ENCODE measurements at places on chromosomes 1 and 21. TPM values are rescaled to one million over a fixed set of nuclear protein-coding genes. Genes with fewer than 3 reads are reported as not detected.

Gene CRB1
- total RNA-seq, result not detected

Gene TAS1R3
- not detected for total RNA-seq

Gene ELF3
- total RNA-seq, result 13.0 TPM

Gene TMEM222
- total RNA-seq, result 22.6 TPM

Gene IGSF9
- total RNA-seq, result 27.6 TPM

Gene RBBP5
- total RNA-seq, result 26.5 TPM

Gene SLAMF9
- total RNA-seq, result not detected

Gene GPX7
- 19.8 TPM for total RNA-seq

Gene GJA9
- total RNA-seq, result not detected

Gene GLIS1
- total RNA-seq, result 0.04 TPM

GRCh38 chr1:114093624-114094362, 59.9 kb downstream of the SYT6 start:
- no peaks in the 10 kb centered on the region for H3K27me3 ChIP-seq
- peaks cover 47% of the 10 kb centered on the region for H3K36me3 ChIP-seq
- H3K27ac ChIP-seq, result no peak overlapping the region
- DNase-seq, result no peak

DNA sequence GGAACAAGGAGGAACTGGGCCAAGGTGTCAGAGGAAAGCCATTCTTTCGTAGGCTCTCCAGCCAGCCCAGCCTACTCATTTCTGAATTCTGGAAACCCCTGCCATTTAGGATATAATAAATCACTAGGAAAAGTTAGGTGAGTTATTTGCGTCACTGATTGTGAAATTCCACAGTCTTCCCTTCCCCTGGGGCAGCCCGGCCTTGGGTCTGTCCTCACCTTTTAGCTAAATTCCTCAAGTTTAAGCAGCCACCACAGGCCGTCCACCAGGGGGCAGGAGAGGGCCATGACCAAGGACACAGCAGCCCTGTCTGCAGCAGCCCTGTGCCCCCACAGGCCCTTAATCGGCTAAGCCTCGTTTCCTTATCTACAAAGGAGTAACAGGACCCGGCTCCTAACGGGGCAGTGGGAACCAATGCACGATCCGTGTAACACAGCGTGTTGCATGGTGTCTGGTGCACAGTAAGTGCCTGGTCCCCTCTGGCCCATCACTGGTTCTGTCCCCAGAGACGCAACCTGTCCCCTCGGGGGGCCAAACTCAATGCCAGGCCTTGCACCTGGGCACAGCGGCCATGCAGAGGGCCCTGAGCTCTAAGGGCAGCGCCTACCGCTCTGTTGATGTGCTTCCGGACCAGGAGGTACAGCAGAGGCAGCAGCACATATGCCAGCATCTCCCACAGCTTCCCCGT, 18.1 kb downstream of the GPR157 start:
- peak; percentile 96 for DNase-seq
- H3K27ac ChIP-seq, result no peak overlapping the region
- no peak overlapping the region for H3K4me3 ChIP-seq
- H3K27me3 ChIP-seq, result no peaks in the 10 kb centered on the region
- H3K36me3 ChIP-seq, result no peaks in the 10 kb centered on the region

GRCh38 chr1:157218671-157219070, 80.5 kb upstream of the ETV3 start:
- H3K27ac ChIP-seq, result no peak overlapping the region
- no peaks in the 10 kb centered on the region for H3K4me1 ChIP-seq
- no peak for DNase-seq

DNA sequence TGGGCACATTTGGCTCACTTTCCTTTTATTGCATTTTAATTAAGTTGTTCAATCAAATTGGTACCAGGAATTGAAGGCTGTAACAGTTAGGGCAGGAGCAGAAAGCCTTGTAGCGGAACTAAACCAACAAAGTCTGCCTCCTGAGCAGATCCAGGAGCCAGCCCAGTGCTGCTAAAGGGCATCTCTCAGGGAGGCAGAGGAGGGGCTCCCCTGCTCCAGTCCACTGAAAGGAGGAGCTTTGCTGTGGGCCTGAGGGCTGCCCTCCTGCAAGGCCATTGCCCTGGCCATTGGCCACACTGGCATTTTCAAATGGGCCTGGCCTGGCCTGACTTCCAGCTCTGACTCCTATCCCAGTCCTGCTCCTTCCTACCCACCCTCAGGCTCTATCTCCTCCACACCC, 3.7 kb upstream of the TRABD2B start:
- H3K4me1 ChIP-seq, result peaks cover 31% of the 10 kb centered on the region
- no peak overlapping the region for H3K4me3 ChIP-seq
- H3K36me3 ChIP-seq, result no peaks in the 10 kb centered on the region
- H3K27ac ChIP-seq, result no peak overlapping the region
- peaks cover 26% of the 10 kb centered on the region for H3K27me3 ChIP-seq
- no peak for DNase-seq

GRCh38 chr1:204074274-204075138, 1.6 kb downstream of the SOX13 start:
- H3K27ac ChIP-seq, result no peak overlapping the region
- H3K27me3 ChIP-seq, result peaks cover 10% of the 10 kb centered on the region
- peaks cover 43% of the 10 kb centered on the region for H3K4me1 ChIP-seq
- DNase-seq, result peak; percentile 66
- peak overlapping the region; percentile 97 for H3K4me3 ChIP-seq
- H3K36me3 ChIP-seq, result no peaks in the 10 kb centered on the region

GRCh38 chr1:246275036-246275435, 232.0 kb downstream of the SMYD3 start:
- no peaks in the 10 kb centered on the region for H3K36me3 ChIP-seq
- no peaks in the 10 kb centered on the region for H3K4me1 ChIP-seq
- no peak overlapping the region for H3K4me3 ChIP-seq
- no peak overlapping the region for H3K27ac ChIP-seq
- H3K27me3 ChIP-seq, result no peaks in the 10 kb centered on the region
- DNase-seq, result no peak

DNA sequence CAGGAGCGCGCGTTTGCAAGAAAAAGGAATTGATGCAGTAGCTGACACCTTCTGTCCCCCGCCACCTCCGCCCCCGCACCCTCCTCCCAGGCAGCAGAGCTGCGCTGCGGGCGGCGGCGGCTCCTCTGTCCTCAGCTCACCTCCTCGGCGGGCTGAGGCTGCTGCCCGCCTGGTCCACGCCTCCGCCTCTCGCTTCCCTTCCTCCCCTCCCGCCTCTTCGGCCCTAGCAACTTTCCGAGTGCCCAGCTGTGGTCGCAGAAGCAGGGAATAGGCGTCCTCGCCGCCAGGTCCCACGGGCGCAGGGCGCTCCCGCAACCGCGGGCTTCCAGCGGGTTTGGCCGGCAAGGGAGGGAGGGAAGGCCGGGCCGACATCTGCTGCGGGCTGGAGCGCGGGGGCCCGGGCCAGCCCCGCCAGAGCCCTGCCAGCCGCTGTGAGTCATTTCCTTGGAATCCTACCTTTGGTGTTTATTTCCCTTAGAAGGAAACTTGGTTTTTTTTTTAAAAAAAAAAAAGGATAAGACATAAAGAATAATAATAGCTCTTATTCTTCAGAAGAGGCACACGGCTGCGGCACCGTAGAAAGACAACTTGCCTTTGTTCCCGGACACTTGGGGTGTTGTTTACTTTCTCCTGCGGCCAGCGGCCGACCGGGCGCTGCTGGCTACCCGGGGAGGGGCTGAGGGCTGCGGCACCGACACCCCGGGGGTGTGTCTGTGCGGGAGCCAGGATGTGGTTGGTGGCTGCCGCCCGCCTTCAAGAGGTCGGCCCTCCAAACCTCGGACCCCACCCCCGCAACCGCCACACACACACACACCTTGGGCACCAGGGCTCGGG, 1.1 kb downstream of the SERTAD4 start:
- H3K4me3 ChIP-seq, result peak overlapping the region; percentile 85
- peaks cover 82% of the 10 kb centered on the region for H3K27me3 ChIP-seq
- DNase-seq, result peak; percentile 68
- peaks cover 50% of the 10 kb centered on the region for H3K4me1 ChIP-seq
- no peak overlapping the region for H3K27ac ChIP-seq

DNA sequence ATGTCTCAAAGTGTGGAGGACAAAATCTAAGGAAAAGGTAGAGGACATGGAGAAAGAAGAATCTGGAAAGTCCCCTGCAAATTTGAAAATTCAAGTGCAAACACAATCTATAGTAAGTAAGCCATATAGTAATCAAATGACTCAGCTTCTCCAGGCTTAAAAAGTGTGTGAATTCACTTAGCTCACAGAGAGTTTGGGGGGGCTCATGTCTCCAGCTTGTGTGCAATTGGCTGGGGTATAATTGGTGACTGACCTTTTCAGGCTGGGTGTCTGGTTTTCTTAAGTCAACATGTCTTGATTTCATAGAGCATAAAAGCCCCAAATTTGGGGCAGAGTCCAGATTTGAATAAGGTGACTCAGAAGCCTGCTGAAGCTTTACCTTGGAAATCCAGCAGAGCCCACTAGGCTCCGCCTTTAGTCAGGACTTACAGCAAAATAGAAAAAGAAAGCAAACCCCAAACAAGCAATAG, 8.6 kb downstream of the CLDN14 start:
- no peaks in the 10 kb centered on the region for H3K27me3 ChIP-seq
- H3K36me3 ChIP-seq, result no peaks in the 10 kb centered on the region
- H3K27ac ChIP-seq, result no peak overlapping the region
- H3K4me1 ChIP-seq, result no peaks in the 10 kb centered on the region

GRCh38 chr1:116365353-116365780, 7.7 kb upstream of the ATP1A1 start:
- no peak overlapping the region for H3K4me3 ChIP-seq
- no peak overlapping the region for H3K27ac ChIP-seq
- DNase-seq, result no peak
- H3K27me3 ChIP-seq, result 0 out of 2 replicates have a peak, but pooled peaks cover 4% of the 10 kb centered on the region
- H3K36me3 ChIP-seq, result no peaks in the 10 kb centered on the region

- DNase-seq, result peak; percentile 80
- peak within 1 kb of the TSS; percentile 89 for H3K4me3 ChIP-seq
- peaks cover 22% of the 10 kb centered on the region for H3K4me1 ChIP-seq
Measured at GRCh38 chr21:42653231-42654061, at the start of gene PDE9A. TSS of gene PDE9A (plus strand) at chr21:42653621. CDS start at chr21:42653815, 194 bp downstream.

- H3K4me3 ChIP-seq, result no peak overlapping the region
- no peaks in the 10 kb centered on the region for H3K27me3 ChIP-seq
Measured at GRCh38 chr1:235078480-235079381, 49.9 kb downstream of the TOMM20 start.

GRCh38 chr1:151809985-151810556, 4.9 kb upstream of the LINGO4 start:
- H3K36me3 ChIP-seq, result no peaks in the 10 kb centered on the region
- peak; percentile 58 for DNase-seq
- H3K27me3 ChIP-seq, result no peaks in the 10 kb centered on the region
- H3K27ac ChIP-seq, result no peak overlapping the region
- no peak overlapping the region for H3K4me3 ChIP-seq

GRCh38 chr1:53296117-53296749, 31.6 kb downstream of the LRP8 start:
- no peak overlapping the region for H3K4me3 ChIP-seq
- no peak for DNase-seq
- H3K27ac ChIP-seq, result no peak overlapping the region
- no peaks in the 10 kb centered on the region for H3K36me3 ChIP-seq

DNA sequence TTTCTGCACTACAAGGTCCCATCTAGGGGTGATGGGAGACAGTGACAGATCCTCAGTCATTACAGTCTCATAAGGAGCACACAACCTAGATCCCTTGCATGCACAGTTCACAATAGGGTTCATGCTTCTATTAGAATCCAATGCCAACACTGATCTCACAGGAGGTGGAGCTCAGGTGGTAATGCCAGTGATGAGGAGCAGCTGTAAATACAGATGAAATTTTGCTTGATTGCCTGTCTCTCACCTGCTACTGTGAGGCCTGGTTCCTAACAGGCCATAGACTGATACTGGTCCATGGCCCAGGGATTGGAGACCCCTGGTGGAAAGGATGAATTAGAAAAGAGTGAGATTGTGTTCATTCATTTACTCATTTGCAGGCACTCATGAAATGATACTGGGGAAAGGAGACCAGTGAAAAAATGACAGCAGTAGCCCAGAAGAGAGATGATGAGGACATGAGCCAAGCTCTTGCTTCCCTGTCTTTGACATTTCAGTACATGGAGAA, 251.6 kb upstream of the DUSP10 start:
- H3K27ac ChIP-seq, result no peak overlapping the region
- H3K27me3 ChIP-seq, result no peaks in the 10 kb centered on the region
- no peaks in the 10 kb centered on the region for H3K4me1 ChIP-seq
- peak; percentile 13 for DNase-seq
- no peaks in the 10 kb centered on the region for H3K36me3 ChIP-seq
- no peak overlapping the region for H3K4me3 ChIP-seq

DNA sequence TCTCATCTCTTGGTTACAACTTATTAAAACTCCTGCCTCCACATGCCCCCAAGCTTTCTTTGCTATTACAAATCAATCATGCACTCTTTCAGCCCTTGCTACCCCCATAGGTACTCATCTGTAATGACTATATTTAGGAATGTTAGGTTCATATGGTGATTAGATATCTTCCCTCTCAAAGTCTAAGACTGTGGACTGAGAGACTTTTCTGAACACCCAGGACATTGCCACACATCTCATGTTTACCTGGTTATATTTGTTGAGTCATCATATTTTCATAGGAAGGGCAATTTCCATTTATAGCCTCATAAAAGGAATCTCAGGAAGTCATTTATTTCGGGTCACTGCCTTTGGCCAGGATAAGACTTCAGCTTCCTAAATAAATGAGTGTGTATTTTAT, 81.5 kb upstream of the LPGAT1 start:
- no peaks in the 10 kb centered on the region for H3K36me3 ChIP-seq
- no peak for DNase-seq
- no peaks in the 10 kb centered on the region for H3K27me3 ChIP-seq
- H3K4me1 ChIP-seq, result no peaks in the 10 kb centered on the region
- H3K4me3 ChIP-seq, result no peak overlapping the region
- H3K27ac ChIP-seq, result no peak overlapping the region

DNA sequence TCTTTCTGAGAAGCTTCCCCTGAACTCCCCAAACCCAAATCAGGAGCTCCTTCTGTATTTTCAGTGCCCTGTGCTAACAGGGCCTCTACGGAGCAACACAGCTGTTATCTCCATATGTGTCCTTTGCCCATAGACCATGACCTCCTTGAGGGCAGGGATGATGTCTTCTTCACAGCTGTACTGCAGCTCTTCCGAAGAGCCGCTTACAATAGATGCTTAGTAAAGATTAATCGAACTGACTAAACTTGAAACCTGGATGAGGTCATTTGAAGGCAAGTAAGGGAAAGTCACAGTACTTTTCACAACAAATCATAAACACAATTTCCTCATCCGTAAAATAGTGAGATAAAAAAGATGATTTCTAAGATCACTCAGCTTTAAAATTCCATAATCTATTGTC, 4.4 kb upstream of the KCNN3 start:
- peaks cover 2% of the 10 kb centered on the region for H3K27me3 ChIP-seq
- peaks cover 3% of the 10 kb centered on the region for H3K4me1 ChIP-seq
- H3K4me3 ChIP-seq, result no peak overlapping the region
- no peak for DNase-seq

- H3K4me1 ChIP-seq, result peaks cover 5% of the 10 kb centered on the region
- no peaks in the 10 kb centered on the region for H3K36me3 ChIP-seq
- no peak for DNase-seq
Measured at GRCh38 chr1:170556917-170557316, 25.0 kb downstream of the GORAB start.

- DNase-seq, result peak; percentile 51
- peaks cover 16% of the 10 kb centered on the region for H3K4me1 ChIP-seq
- H3K36me3 ChIP-seq, result no peaks in the 10 kb centered on the region
- H3K27ac ChIP-seq, result peak overlapping the region; percentile 99
Measured at GRCh38 chr1:62437273-62437940, 558 bp downstream of the USP1 start.

GRCh38 chr1:155339515-155340097, 18.9 kb downstream of the RUSC1 start:
- no peak overlapping the region for H3K4me3 ChIP-seq
- no peaks in the 10 kb centered on the region for H3K4me1 ChIP-seq
- H3K36me3 ChIP-seq, result peaks cover 39% of the 10 kb centered on the region
- no peaks in the 10 kb centered on the region for H3K27me3 ChIP-seq
- DNase-seq, result no peak

Data from GM23338 (cell line).